ENCODE measurements at places on chromosomes 11 and 22. TPM values are rescaled to one million over a fixed set of nuclear protein-coding genes. Genes with fewer than 3 reads are reported as not detected.

The MOB2 gene
- 19.5 TPM for total RNA-seq

The ARFIP2 gene
- 50.7 TPM for total RNA-seq

The POTEH gene
- not detected for total RNA-seq

The SPDYC gene
- total RNA-seq: not detected

The TRIM6 gene
- 0.23 TPM for total RNA-seq

The C22orf15 gene
- 0.84 TPM for total RNA-seq

The MMP13 gene
- total RNA-seq: not detected

The LMNTD2 gene
- 0.89 TPM for total RNA-seq

The GSTP1 gene
- 471 TPM for total RNA-seq

The GDPD4 gene
- not detected for total RNA-seq

The ASRGL1 gene
- total RNA-seq: 10.4 TPM

The SCGB1C1 gene
- total RNA-seq: not detected

The RBMXL2 gene
- total RNA-seq: not detected

The APOA1 gene
- 0.34 TPM for total RNA-seq

The OTOG gene
- total RNA-seq: not detected

The PDGFB gene
- 0.78 TPM for total RNA-seq

The PTPRJ gene
- 28.2 TPM for total RNA-seq

The SLC22A24 gene
- total RNA-seq: not detected

The PANX2 gene
- total RNA-seq: 1.4 TPM

The MYEOV gene
- 0.23 TPM for total RNA-seq

The THY1 gene
- 0.30 TPM for total RNA-seq

The BTBD18 gene
- not detected for total RNA-seq

The AIFM3 gene
- total RNA-seq: not detected

The LRRC10B gene
- total RNA-seq: not detected

The RHOD gene
- total RNA-seq: 1.5 TPM

The ACTN3 gene
- total RNA-seq: 0.08 TPM

All from activated CD8-positive, alpha-beta memory T cell treated with anti-CD3 and anti-CD28 coated beads for 36 hours (primary cell).